ENCODE measurements at places on chromosomes 4 and X.

DNA sequence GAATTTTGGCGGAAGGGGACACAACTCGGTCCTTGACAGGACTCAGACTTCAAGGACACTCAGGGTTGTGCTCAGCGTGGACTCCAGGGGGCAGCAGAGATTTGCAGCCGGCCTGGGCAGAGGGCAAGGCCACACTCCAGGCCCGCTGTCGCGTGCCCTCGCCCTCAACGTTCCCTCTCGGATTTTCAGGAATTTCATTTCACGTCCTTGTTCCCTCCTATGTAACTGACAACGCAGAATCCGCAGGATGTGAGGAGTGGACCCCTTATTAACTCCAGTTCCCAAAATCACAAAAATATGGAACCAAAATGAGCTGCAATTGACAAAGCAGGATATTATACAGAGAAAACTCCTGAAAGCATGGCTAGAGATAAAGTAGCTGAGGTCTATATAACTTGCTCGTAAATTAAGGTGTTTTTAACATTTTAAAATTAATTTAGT lies 21.0 kb upstream of the DCTD start:
- peak; percentile 35 for DNase-seq

- no peak for DNase-seq
Measured at GRCh38 chr4:95601356-95601755, 52.6 kb upstream of the UNC5C start.

GRCh38 chr4:167838686-167839085 lies 253.7 kb upstream of the ANXA10 start:
- DNase-seq, result no peak

- no peak for DNase-seq
Measured at GRCh38 chr4:122797405-122798094, 29.1 kb upstream of the FGF2 start.

DNA sequence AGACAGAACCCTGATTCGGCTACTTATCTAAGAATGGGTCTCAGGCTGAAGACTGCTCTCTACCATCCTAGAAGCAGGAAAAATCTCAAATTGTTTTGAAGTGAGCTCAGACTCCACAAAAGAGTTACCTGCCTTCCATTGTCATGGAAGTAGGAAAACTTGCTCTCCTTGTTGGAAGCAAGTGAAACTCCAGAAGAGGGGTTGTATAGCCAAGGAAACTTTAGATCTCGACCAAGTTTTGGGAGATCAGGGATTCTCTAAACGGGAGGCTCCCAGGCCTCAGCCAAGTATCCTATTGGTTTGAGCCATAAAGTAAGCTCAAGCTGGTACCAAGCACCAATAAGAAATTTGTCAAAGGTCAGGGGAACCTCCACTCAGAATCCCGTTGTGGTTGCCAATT lies 9.2 kb upstream of the FHDC1 start:
- DNase-seq, result no peak

DNA sequence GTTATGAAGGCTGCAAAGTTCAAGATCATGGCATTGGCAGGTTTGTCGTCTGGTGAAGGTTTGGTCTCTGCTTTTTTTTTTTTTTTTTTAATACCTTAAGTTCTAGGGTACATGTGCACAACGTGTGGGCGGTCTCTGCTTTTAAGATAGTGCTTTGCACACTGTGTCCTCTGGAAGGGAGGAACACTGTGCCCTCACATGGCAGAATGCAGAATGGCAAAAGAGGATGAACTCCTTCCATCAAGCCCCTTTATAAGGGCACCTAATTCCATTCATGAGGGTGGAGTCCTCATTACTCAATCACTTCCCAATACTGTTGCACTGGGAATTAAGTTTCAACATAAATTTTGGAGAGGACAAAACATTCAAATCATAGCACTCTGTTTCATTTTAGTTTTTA lies 101.4 kb downstream of the GLRA2 start:
- DNase-seq, result no peak

DNA sequence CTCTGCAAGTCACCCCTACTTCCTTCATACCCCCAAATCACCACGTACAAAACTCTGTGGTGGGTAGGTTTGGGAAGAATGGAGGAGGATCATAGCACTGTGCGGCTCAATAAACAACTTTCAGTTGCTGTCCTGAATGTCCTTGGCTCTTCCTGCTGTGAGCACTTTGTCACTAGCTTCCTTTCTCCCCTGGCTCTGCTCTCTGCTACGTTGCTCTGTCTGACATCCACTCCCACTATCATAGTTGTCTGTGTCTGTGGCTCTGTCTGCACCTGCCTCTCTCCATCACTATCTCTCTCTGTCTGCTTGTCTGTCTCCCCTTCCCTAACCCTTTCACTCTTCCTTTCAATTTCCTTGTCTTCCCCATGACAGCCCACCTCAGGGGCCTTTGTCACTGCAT lies 21.2 kb upstream of the SMPX start:
- DNase-seq, result no peak

Data from stimulated activated CD8-positive, alpha-beta memory T cell treated with anti-CD3 and anti-CD28 coated beads, Interleukin-15, amount 100 ng/mL, for 4 hours (primary cell).